SJCRH30 (cell line): ENCODE measurements at places on chromosomes 16 and 17. TPM values are rescaled to one million over a fixed set of nuclear protein-coding genes. Genes with fewer than 3 reads are reported as not detected.
A peak's percentile ranks its signal among the peaks of the same experiment; 100 is the strongest.

DNA sequence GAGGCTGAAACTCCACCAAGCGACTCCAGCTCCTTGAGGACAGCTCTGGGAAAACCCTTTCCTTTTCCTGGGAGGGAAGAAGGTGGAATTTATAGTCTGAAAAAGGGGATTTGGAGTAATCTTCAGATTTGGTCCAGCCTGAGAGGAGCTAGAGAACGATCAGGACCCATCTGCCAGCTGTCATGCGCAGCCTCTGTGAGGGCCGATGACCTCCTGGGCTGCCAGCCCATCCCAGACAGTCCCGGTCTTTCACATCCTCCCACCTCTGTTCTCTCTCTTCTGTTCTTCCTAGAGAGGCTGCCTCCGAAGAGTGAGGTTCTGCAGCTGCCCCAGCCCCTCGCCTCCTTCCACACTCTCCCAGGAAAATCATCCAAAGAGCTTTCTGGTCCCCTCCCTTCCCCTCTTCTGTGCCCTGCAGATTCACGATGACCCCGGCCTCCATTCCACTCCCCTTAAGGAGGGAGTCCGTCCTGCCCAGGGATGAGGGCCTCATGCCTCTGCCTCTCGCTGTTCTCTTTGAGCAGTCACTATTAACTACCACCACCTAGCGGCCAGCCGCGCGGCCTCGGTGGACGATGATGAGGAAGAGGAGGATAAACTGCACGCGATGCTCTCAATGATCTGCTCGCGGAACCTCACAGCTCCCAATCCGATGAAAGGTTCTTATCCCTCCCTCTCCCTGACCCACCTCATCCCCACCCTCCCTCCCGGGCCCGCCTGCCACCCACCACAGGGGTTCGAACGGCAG, 29.6 kb downstream of the SGSM2 start:
- no peaks in the 10 kb centered on the region for H3K36me3 ChIP-seq
- no peaks in the 10 kb centered on the region for H3K4me1 ChIP-seq
- H3K27me3 ChIP-seq = no peaks in the 10 kb centered on the region
- no peak overlapping the region for H3K27ac ChIP-seq

GRCh38 chr16:66551788-66552285, 539 bp upstream of the CKLF start:
- H3K27me3 ChIP-seq = no peaks in the 10 kb centered on the region
- peaks cover 4% of the 10 kb centered on the region; the same call in 1 of the 2 replicates for H3K36me3 ChIP-seq
- peak overlapping the region; percentile 57 for H3K4me3 ChIP-seq
- peak overlapping the region; percentile 59 for H3K27ac ChIP-seq
- DNase-seq = peak; percentile 27

KRT40 gene
- total RNA-seq = not detected in 2 replicates

GRCh38 chr17:64129765-64130558, at the start of gene ERN1:
TSS of gene ERN1 (minus strand) at chr17:64130144. CDS start at chr17:64130029, 115 bp downstream.
- H3K36me3 ChIP-seq = no peaks in the 10 kb centered on the region
- no peaks in the 10 kb centered on the region for H3K27me3 ChIP-seq
- DNase-seq = peak; percentile 90
- peak within 1 kb of the TSS; percentile 88 for H3K27ac ChIP-seq

JUP gene
- 1.2 and 1.7 TPM in 2 replicates for total RNA-seq

GRCh38 chr17:7646457-7646856, 4.3 kb upstream of the ATP1B2 start:
- peaks cover 5% of the 10 kb centered on the region; the same call in 1 of the 2 replicates for H3K27me3 ChIP-seq
- no peak for DNase-seq
- H3K4me3 ChIP-seq = no peak overlapping the region
- no peaks in the 10 kb centered on the region for H3K36me3 ChIP-seq
- no peak overlapping the region for H3K27ac ChIP-seq

DNA sequence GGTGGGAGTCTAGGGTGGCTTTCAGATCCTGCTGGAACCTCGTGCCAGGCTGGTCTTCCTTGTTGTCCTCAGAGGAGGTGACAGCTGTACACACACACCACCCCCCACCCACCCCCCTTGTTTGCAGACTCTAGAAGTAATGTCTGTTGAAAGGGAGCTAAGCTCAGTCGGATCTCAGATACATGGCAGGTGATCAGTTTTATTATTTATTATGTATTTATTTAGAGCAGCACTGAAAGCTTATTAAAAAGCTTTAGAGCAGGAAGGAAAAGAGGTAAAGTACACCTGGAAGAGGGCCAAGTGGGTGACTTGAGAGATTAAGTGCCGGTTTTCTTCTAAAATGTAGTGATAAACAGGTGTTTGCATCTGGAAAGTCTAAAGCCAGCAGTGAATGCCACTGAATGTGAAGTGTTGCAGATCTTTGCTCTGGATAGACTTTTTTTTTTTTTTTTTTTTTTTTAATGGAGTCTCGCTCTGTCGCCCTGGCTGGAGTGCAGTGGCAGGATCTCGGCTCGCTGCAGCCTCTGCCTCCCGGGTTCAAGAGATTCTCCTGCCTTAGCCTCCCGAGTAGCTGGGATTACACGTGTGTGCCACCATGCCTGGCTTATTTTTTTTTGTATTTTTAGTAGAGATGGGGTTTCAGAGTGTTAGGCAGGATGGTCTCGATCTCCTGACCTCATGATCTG, 40.2 kb downstream of the FOXK2 start:
- no peak overlapping the region for H3K4me3 ChIP-seq
- no peaks in the 10 kb centered on the region for H3K27me3 ChIP-seq
- H3K36me3 ChIP-seq = peaks cover 6% of the 10 kb centered on the region; the same call in 1 of the 2 replicates
- H3K27ac ChIP-seq = no peak overlapping the region

- H3K36me3 ChIP-seq = no peaks in the 10 kb centered on the region
- peaks cover 14% of the 10 kb centered on the region; the same call in 1 of the 2 replicates for H3K27me3 ChIP-seq
- H3K27ac ChIP-seq = no peak overlapping the region
- peaks cover 21% of the 10 kb centered on the region for H3K4me1 ChIP-seq
- no peak overlapping the region for H3K4me3 ChIP-seq
- no peak for DNase-seq
These were observed 8.4 kb downstream of the DLX3 start for GRCh38 chr17:49986396-49987289.

DNA sequence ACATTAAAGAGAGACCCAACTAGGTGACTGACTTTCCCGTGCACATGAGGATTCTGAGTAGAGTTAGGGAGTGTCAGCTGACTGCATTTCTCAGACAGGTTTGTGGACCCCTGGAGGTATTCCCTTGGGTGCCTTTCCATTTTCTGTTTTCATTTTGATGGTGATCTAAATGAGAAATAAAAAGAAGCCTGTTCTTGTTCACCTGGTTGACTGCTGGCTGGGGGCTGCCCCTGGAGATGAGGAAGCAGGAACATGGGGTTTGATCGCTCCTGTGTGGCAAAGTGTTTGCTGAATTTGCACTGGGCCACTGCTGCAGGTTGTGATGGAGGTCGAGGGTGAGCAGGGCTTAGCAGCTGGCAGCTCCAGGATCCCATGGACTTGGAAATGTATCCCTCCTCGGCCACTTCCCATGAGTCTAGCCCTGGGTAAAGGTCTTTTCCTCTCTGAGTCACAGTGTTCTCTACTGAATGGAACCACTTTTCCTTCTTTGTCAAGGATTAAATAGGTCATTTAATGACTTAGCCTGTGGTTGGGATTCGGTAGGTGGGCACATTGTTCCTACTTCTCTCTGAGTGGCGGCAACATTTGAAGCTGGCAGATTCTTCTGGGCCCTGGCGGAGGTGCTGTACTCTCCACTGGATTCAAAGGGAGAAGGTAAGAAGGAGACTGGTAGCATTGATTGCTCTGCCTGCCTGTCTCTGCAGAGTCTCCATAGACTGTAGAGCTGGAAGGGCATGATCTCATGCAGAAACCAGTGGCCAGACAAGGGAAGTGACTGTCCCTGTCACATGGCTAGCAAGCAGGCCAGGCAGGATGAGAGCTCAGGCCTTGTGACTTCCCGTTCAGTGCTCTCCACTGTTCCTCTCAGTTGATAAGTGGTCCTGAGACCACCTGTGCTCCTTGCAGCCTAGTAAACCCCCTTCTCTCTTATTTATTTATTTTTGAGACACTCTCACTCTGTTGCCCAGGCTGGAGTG, 17.9 kb downstream of the SNX29 start:
- peak overlapping the region; percentile 26 for H3K27ac ChIP-seq
- peaks cover 10% of the 10 kb centered on the region for H3K4me1 ChIP-seq
- no peaks in the 10 kb centered on the region for H3K27me3 ChIP-seq
- H3K36me3 ChIP-seq = no peaks in the 10 kb centered on the region

PLK1 gene
- 59.3 and 62.4 TPM in 2 replicates for total RNA-seq

CPNE7 gene
- total RNA-seq = not detected in 2 replicates
